Epithelial cell of proximal tubule (primary cell): ENCODE measurements at places on chromosomes 7 and 10. TPM values are rescaled to one million over a fixed set of nuclear protein-coding genes. Genes with fewer than 3 reads are reported as not detected.

- no peak for DNase-seq
Observed at GRCh38 chr7:124515106-124515830, 250.3 kb downstream of the GPR37 start.

GRCh38 chr7:66638309-66639099 lies 9.8 kb downstream of the KCTD7 start:
- DNase-seq: no peak

DNA sequence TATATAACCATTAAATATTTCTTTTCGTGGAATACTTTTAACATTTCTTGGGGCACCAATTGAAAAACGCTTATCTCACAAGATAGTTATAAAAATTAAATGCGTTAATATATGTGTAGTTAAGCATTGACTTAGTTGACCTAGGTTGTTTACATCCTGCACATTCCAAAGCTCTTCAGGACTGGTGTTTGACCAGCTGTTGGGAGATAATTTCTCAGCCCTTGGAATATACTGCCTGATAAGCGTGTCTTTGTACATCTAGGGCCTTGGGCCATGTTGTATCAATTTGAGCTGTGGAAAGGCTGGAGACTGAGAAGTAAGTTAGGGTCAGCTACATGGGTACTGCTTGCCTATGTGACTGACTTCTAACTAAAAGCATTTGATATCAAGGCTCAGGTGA lies 90.0 kb upstream of the AOAH start:
- no peak for DNase-seq

- no peak for DNase-seq
Observed at GRCh38 chr7:4045450-4045849, 636.6 kb upstream of the FOXK1 start.

GRCh38 chr10:29616542-29616941 lies 18.2 kb downstream of the SVIL start:
- DNase-seq: no peak

- DNase-seq: no peak
Observed at GRCh38 chr10:43707770-43708169, 59.1 kb upstream of the ZNF32 start.

DNA sequence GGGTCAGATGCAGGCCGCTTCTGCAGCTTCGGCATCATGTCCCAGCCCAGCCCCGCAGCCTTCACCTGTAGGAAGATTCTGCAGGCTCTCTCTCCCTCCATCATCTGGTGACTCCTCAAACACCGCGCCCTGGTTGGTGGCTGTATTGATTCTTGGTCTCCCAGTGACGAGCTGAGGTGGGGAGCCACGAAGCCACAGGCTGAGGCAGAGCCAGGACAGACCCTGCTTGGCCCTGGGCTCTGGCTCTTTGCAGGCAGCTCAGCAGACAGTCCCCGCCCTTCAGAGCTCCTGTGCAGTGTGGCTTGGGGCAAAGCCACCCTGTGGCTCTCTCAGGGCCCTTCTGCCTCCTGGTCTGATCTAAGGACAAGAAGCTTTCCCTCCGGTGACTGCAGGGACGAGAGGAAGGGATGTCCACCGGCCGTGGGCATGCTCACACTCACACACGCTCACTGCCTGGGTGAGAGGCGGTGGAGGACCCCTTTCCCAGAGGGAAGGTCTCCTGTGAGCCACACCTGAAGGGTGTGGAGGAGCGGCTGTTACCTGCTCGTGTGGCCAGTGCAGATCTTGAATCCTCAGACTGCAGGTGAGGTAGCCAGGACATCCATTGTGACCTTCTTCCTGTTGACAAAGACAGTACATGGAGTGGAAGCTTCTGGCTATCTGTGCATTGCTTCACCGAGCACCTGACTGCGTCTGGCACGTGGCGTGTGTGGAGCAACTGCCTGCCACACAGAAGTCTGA lies 79.6 kb downstream of the INPP5A start:
- no peak for DNase-seq

GRCh38 chr7:150569245-150569955 lies 2.2 kb downstream of the GIMAP4 start:
- DNase-seq: no peak

DNA sequence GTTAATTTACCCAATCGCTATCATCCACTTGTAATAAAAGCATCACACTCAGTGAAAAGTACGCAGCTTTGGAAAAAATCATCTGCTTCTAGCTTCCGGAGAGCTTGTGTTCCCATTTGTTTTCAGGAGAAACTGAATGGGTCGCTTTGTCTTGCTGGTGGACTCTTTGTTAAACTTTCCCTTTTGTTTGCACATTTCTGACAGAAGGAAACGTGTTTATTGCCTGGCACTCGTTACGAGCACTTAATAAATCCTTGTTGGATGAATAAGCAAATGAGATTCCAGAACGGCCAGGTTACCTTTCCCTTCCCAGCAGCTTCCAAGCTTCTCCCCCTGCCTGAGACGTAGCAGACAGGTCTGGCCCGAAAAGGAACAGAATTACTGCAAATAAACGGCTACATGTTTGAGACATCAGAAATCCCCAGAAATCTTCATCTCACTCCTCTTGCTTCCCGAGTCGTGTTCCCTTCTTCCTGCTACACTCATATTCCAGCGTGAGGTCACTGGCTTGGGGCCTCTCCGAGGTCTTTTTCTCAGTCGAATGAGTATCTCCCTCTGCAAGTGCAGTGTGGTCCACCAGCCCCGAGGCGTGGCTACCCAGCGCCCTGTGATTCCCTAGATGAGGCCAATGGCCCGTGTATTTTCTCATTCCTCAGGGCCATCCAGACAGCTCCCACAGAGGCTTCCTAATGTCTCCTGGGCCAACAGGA lies 167.2 kb downstream of the FRMD4A start:
- DNase-seq: no peak

DNA sequence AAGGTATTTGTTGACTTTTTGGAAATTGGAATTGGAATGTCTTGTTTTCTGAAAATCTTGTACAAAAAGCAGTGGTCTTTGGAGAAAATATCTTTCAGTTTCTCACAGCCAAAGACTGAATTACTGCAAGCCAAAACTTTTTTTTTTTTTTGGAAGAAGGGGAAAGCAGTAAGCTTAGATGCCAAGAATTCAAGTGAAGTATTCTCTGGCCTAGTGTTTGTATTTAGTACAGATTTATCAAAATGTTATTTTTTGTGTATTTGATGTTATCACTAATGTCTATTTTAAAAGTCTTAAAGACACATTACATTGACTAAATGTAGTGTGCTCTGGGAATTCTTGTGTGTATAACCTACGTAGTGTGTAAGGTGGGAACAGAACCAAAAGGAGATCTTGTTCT lies 6.2 kb downstream of the TET1 start:
- DNase-seq: no peak

GRCh38 chr7:127256041-127256725 lies 3.4 kb upstream of the GRM8 start:
- no peak for DNase-seq

DNA sequence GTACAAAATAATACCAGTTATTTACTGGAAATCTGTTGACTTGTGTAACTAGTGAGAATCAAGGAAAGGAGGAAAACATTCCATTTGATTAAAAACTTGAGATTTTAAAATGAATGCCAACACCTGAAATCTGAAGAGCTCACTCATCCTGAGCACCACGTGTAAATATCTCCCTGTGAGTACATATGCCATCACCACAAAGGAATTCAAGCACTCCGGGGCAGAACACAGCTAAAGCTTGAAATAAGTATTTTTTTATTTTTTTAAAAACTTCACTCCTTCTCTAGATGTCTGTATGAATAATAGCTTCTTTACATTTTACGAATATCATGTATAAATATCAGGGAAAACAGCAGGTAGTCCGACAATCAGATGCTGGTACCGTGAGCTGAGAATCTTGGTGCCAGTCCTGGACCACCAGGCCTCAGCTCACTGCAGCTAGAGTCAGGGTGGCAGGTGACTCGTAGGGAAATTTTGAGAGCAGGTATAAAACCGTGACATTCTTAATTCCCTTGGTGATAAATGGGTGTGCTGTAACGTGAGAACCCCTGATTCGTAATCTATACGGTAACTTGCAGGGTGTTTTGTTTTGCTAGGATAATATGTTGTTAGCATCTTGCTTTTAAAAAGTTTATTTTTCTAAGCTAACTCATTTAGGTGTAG lies 12.7 kb downstream of the LMTK2 start:
- DNase-seq: peak; percentile 83

DNA sequence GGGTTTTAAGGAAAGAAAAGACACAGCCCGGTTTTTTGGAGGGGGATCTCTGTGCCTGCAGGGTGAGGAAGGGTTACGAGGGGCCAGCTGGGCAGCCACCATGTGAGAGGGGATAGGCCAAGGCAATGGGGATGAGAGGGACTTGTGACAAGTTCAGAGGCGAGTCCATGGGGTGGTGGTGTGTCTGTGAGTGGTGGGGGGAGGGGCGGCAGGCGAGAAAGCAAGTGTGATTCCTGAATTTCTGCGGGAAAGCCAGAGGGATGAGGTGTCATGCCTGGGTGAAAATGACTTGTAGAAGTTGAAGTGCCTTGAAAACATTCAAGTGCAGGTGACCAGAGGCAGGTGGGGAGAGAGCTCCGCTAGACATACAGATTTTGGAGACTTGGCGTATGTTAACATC lies 61.0 kb upstream of the RNF32 start:
- DNase-seq: no peak

GRCh38 chr7:53326634-53327033 lies 291.2 kb downstream of the POM121L12 start:
- DNase-seq: no peak

GRCh38 chr7:152883858-152884257 lies 124.3 kb downstream of the ACTR3B start:
- no peak for DNase-seq

- no peak for DNase-seq
Observed at GRCh38 chr10:113557424-113557862, 4.6 kb downstream of the HABP2 start.

- no peak for DNase-seq
Observed at GRCh38 chr10:115125505-115125904, 32.3 kb downstream of the ATRNL1 start.

- no peak for DNase-seq
Observed at GRCh38 chr7:50640256-50640655, 75.1 kb upstream of the DDC start.

Gene LIPK
- not detected in 2 replicates for total RNA-seq

Gene ADARB2
- under 0.01 and 0.63 TPM in 2 replicates for total RNA-seq

Gene GATAD1
- total RNA-seq: 12.8 and 23.2 TPM in 2 replicates

Gene GFRA1
- total RNA-seq: 10.6 and 42.7 TPM in 2 replicates

Gene SUGCT
- 3.8 and 4.4 TPM in 2 replicates for total RNA-seq

Gene ZNF853
- 5.6 and 9.9 TPM in 2 replicates for total RNA-seq

Gene KCNH2
- 1.9 TPM in 2 replicates for total RNA-seq

Gene FGFBP3
- total RNA-seq: 0.12 and 1.2 TPM in 2 replicates

Gene RBM20
- 0.07 and 0.46 TPM in 2 replicates for total RNA-seq

Gene ABCB8
- 31.8 and 36.7 TPM in 2 replicates for total RNA-seq

Gene GRM3
- total RNA-seq: not detected in 2 replicates
